ENCODE measurements at places on chromosomes 6 and 20.
A peak's percentile ranks its signal among the peaks of the same experiment; 100 is the strongest.

DNA sequence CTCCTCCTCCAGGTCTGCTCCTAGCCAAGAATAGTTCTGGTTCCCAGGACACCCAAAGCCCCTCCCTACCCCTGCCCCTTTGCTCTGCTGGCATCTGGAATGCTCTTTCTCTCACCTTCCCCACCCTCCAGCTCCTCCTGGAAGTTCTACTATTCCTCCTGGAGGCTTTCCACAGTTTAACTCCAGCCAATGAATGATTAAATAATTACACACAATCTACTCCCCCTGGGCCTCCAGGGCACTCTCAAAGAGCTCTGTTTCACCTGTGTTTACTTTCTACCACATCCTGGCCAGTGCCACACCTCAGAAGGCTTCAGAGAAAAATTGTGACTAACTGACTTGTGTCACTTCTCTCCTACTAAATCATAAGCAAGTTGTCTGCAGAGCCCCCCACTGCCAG is 36.2 kb downstream of the GCM1 start:
- DNase-seq = peak; percentile 42

DNA sequence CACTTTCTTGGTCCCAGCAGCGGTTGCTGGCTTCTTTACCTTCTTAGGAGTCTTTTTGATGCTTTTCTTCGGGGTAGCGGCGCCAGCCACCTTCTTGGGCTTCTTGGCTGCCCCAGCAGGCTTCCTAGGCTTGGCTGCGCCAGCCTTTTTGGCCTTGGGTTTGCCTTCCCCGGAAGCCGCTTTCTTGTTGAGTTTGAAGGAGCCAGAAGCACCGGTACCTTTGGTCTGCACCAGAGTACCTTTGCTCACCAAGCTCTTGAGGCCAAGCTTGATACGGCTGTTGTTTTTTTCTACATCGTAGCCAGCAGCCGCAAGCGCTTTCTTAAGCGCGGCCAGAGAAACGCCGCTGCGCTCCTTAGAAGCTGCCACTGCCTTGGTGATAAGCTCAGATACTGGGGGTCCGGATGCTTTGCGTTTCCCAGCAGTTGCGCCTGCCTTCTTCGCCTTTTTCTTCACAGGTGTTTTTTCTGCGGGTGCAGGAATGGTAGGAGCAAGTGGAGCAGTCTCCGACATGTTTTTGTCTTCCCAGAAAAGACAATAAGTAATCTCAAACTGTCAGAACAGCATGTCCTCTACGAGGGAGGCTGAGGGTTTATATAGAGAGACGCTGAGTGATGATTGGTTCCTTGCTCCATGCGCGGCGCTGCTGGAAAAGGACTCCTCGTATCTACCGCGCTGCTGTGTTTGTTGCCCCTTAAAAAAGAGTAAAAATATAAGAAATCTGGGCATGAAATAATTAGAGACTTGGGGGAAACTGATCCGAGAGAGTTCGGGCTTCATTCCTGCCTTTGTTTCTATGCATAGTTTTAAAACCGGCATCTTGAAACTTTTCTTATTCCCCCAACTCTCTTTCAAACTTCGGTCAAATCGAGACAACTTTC is 130.3 kb upstream of the BTN3A2 start:
- no peak for DNase-seq

DNA sequence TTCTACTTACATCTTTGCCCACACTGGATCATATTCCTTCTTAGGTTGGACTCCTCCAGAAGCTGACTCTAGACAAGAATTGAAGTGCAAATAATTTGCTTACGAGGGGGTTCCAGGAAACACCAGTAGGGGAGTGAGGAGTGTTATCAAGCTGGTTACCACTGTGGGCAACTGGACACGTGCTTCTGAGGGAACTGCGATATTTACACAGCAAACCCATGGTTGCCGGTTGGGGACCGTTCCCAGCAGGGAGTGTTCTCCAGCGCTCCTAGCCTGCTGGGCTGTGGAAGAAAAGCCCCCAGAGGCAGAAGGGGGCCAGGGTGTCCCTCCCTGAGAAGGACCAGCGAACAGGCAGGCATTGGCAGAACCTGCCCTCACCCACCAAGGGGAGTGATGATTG is 21.7 kb downstream of the MDFI start:
- no peak for DNase-seq

GRCh38 chr6:150566486-150566885 is 33.2 kb upstream of the PLEKHG1 start:
- no peak for DNase-seq

DNA sequence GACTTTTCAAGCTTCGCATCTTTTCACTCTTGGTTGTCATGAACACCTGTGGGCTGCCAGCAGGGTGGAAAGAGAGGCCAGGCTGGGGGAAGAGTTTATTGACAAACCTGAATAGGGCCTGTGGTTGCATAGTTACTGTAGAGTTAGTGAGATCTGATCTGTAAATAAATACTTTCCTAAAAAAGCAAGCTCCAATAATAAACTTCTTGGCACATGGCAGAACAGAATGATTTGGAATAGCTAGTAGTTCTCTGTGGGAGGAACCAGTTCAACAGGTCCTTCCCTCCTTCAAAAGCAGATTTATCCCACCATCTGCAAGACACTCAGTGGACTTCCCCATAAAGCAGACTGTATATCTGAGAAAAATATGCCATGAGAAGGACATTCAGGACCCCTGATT is 445.0 kb downstream of the HACE1 start:
- no peak for DNase-seq

- no peak for DNase-seq
Observed at GRCh38 chr20:50048420-50049166, 64.4 kb downstream of the UBE2V1 start.

DNA sequence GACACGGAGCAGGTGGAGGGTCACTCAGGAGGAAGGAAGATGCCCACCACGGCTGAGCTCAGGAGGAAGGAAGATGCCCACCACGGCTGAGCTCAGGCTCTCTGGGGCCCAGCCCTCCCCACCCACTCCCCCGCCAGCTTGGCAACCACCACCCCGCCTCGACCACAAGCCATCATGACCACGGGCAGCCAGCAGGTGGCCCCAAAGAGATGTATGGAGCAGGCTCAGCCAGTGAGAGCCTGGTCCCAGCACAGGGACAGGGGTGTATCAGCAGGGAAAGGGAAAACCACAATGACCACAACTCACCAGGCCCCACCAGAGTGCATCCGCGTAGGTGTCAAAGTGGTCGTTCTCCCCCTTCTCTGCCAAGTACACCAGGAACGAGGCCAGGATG is 30.4 kb downstream of the KCNQ2 start:
- peak; percentile 43 for DNase-seq

DNA sequence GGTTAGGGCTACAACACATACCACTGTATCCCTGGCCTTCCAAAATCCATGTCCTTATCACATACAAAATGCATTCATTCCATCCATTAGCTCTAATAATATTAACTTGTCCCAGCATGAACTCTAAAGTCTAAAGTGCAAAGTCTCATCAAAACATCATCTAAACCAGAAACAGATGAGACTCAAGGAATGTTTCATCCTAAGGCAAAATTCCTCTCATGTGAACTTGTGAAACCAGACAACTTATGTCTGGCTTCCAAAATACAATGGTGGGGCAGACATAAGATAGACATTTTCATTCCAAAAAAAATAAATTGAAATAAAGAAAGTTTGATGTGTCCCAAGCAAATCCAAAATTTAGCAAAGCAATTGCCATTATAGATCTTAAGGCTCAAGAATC is 257.4 kb downstream of the HTR1B start:
- no peak for DNase-seq

DNA sequence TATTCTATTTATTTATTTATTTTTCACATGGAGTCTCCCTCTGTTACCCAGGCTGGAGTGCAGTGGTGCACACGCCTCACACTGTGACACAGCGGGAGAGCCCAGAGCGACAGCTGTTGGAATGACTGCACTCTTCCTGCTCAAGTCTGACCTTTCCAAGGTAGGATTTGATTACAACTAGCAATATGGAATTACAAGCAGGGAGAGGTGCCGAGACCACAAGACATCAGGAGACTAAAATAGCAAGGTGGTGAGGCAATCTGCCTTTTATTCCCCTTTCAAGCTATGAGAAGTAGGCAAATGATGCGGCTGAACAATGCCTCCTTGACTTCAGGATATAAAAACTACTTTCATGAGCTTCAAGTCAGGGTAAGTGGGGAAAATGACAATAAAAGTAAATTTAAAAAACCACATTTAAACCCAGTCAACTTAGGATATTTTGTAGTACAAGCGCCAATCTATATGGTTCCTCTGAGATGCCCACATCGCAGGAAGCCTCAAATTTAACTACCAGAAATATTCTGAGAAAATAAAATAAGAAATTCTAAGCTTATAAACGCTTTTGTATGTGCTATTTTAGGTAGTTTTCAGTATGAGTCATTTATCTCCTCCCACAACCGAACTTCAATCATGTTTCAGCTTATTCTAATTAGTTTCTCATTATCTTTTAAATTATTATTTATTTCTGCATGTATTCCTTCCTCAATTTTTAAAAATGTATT is 146.9 kb upstream of the SGK1 start:
- no peak for DNase-seq

DNA sequence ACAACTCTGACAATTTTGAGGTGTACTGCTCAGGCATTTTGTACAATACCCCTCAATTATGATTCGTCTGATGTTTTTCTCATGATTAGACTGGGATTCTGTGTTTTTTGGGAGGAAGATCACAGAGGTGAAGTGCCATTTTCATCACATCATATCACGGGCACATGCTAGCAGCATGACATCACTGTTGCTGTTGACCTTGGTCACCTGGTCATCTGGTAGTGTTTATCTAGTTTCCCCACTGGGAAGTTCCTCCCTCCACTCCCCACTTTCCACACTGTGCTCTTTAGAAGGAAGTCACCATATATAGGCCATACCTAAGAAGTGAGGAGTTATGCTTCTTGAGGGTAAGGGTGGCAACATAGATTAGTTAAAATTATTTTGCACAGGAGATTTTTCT is 20.8 kb downstream of the GCM2 start:
- DNase-seq = no peak

- peak; percentile 44 for DNase-seq
Observed at GRCh38 chr6:35146453-35146852, 5.3 kb upstream of the TCP11 start.

- no peak for DNase-seq
Observed at GRCh38 chr6:123769431-123769830, 34.2 kb upstream of the NKAIN2 start.

- DNase-seq = no peak
Observed at GRCh38 chr20:33177866-33178265, 9.9 kb downstream of the BPIFA2 start.

DNA sequence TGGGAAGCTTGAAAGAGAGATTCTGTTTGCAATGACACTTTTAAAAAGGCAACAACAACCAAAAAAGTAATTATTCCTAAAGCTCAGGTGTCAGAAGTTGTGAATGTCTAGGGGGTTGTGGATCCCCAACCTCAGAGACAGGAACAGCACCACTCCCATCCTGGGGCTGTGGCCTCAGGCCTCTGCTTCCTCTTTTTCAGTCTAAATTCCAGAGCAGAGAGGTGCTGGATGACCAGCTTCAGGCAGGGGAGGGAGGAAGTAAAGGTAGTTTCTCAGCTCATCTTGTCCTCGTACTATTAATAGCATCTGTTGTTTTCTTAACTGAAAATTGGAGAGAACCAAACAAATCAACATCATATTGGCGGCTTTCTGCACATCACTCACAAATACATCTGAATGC is 8.3 kb downstream of the NT5E start:
- DNase-seq = no peak

GRCh38 chr20:16104783-16105182 is 468.5 kb downstream of the KIF16B start:
- DNase-seq = no peak

DNA sequence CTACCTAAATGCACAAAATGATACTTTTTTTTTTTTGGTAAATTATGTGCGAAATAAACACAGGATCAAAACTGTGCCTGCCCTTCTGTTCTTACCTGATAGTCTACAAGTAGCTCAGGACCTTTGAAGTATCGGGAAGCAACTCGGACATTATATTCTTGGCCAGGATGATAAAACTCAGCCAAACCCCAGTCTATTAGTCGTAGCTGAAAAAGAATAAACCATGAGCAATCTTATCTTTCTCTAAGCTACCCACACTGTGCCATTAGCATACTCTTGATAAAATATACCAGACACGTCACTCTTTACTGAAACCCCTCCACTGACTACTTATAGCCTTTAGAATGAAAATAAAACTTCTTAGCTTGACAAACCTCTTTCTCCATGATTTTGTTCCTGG is 29.8 kb upstream of the TBC1D20 start:
- no peak for DNase-seq

DNA sequence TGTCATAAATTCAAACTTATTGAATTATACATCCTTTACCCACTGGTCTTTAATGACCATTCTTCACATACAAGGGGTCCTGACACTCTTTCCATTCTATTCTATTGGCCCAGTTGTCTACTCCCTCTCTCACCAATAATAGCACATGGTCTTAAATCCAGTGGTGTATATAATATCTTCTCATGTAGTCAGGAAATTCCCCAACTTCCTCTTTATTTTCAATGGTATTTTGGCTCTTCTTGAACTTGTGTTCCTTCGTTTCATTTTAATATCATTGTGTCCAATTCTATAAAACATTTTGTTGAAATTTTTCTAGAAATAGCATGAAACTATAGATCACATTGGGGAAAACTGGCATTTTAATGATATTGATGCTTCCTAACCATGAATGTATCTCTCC is 36.8 kb downstream of the PSMB9 start:
- DNase-seq = no peak

DNA sequence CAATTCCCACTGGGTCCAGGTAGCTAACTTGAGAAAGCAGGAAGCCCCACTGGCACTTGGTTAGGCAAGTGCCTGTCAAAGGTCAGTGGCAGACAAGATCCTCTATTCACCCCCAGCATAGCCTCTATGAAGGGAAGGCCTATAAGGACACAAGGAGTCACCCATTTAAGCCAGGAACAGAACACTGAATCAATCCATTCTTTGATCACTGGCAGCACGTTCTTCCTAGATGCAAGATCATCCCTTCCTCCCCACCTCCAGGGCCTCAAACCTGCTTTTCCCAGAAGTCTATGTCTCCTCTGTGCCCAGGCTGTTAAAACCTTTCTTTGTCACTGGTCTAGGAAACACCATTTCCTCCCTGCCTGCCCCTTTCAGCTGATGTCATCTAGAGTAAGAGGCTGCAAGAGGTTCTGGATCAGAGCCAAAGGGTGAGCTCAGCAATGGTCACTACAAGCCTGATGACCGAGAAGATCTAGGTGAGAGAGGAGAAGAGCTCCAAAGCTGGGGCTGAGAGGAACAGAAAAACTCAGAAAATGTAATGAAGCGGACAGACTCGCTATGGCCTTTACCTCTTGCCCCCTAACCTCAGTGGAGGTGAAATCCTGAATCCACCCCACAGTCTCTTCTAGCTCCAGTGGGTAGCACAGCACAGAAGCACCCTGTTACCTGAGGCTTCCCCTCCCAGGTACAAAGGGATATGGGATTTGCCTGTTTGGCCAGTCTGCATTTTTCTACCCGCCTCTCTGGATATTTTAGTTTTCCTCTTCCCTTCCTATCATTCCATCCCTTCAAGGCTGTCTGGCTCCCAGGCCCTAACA is 1.8 kb downstream of the GTPBP2 start:
- DNase-seq = peak; percentile 80

All from body of pancreas (tissue), 4 donors.